Activated CD4-positive, alpha-beta T cell treated with anti-CD3 and anti-CD28 coated beads, Interleukin-2, Interleukin-4, amounts not matched to agents 100 ng/mL and 50 ng/mL, durations not matched to agents 16 hours and 8 hours (primary cell): ENCODE measurements at places on chromosomes 5 and 9.

GRCh38 chr9:131657037-131657377 lies 82.9 kb downstream of the RAPGEF1 start:
- DNase-seq = no peak

- no peak for DNase-seq
Observed at GRCh38 chr5:74491586-74491985, 148.9 kb downstream of the ENC1 start.

- DNase-seq = no peak
Observed at GRCh38 chr5:14178091-14178490, 34.9 kb downstream of the TRIO start.

DNA sequence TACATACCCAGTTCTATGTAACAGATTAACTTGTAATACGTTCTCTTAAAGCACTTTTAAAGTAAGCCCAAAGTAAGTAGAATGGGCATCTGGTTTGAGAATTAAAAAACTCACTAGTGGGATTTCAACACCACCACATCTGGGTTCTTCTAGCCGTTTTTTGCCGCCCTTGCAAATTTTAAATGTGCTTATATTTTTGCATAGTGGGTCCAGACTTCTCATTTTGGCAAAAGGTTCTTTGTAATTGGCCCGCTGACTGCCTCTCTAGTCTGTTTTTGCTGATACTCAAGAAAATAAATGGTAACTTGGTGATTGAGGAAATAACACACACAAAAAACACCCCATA lies 582 bp upstream of the FBXO4 start:
- no peak for DNase-seq

- no peak for DNase-seq
Observed at GRCh38 chr5:4275232-4275631, 679.6 kb downstream of the IRX1 start.

GRCh38 chr5:56900858-56901578 lies 8.4 kb upstream of the SETD9 start:
- peak; percentile 49 for DNase-seq

GRCh38 chr5:179274321-179275315 lies 70.6 kb downstream of the ADAMTS2 start:
- DNase-seq = no peak

- no peak for DNase-seq
Observed at GRCh38 chr5:170985486-170985885, 123.7 kb downstream of the RANBP17 start.

- no peak for DNase-seq
Observed at GRCh38 chr5:40619421-40619820, 60.3 kb upstream of the PTGER4 start.

DNA sequence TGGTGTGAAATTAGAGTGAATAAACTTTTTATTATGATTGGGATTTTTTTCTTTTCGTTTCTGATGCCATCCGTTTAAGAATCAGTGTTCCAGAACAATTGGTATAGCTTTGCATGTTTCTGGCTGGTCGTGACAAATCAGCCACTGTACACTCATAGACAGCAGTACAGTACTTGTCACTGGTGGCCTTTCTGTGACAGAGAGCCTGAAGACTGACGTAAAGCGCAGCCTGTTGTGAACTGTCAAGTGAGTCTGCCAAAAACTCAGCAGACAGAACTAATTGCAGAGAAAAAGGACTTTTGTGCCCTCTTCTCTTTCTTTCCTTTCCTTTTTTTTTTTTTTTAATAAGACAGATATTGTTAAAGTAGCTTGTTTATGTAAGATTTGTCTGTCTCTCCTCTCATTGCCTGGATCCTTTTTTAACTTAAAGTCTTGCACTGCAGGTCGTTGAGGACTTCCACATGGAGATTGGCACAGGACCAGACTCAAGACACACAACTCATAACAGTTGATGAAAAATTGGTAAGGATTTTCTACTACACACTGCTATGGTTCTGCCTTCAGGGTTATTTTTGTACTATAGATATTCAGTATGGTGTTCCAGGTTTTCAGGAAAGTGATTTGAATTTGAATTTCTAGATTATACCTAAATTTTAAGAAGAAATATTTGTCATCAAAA lies 42.7 kb downstream of the NDUFS4 start:
- DNase-seq = no peak

- no peak for DNase-seq
Observed at GRCh38 chr5:2747363-2748162, 3.9 kb downstream of the IRX2 start.

DNA sequence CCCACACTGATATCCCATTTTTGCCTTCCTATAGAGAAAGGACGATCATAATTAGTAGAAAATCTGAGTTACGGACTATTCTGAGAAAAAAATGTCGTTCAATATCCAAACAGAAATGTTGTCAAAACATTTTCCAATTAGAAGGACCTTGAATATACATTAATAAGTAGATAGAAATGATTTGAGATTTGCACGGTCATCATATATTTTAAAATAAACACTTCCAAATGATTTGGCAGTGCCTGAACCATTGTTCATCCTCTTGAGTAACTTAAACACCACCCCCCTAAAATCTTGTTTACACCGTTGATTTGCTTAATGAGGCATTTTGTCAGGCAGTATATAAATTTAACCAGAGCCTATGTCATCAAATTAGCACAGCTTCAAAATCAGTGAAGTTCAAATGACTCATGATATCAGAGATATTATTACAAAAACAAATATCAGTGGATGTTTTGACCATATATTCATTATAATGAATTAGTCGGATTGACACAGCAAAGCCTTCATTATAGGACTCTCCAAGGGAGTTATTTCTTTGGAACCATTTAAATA lies 105.0 kb downstream of the ACTL7B start:
- no peak for DNase-seq

- no peak for DNase-seq
Observed at GRCh38 chr9:127292415-127292814, 27.8 kb downstream of the GARNL3 start.

DNA sequence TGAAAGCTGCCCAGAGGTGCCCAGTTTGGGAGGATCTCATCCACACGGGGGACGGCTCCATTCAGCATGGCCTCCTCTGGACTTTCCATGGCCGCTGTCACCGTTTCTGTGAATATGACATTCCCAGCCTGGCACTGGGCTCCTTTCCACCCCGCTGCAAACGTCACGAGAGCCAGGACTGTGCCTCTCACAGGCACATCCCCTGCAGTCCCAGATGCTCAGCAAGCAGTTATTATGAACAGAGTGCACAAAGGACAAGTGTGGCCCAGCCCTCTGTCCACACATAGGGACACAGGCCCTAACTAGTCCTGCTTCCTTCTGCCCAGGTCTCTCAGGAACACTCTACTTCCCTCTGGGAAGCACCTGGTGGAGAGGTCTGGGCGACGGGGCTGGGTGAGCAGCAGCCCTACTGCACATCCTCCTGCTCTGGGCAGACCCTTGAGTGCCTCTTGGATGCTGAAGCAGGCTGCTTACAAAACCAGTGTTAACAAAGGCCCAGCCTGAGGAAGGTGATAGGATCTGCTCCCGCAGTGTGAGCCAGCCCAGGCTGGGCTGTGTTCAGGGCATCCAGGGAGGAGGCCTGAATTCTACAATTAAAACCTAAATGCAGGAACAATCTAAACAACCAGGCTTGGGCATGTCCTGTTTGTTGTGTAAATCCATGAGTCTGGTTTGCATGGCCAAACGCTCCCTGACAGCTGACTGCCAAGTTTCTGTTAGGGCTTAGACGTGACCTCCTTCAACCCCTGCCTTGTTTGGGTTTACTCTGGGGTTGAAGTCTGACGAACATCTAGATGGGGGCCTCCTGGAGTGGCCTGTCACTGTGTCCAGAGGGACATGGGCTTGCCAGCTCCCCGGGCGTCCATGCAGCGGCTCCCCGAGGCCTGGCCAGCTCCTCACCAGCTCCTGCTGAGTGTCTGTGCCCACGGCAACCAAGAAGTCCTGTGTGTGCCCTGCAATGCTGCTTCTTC lies 269.8 kb downstream of the GADD45G start:
- DNase-seq = no peak

DNA sequence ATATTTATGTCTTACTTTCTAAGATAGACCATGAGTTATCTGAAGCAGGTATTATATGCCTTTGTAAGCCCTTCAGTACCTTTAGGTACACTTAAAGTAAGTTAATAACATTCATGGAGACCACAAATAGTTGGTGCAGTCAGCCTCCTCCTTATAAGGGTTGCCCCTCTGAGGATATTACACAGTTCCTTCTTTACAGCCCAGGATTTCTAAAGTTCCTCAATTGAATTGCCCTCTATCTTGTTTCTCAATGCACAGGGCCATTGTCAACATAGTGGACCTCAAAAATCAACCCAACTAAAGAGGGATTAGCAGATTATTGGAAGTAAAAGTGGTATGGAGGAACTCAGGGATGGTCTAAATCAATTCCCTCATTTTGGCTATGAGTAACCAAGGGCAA lies 50.3 kb downstream of the HMHB1 start:
- no peak for DNase-seq

GRCh38 chr5:92908952-92909601 lies 671.9 kb downstream of the NR2F1-AS1 start:
- no peak for DNase-seq

GRCh38 chr9:77176686-77177142 lies 620 bp upstream of the VPS13A start:
- no peak for DNase-seq

DNA sequence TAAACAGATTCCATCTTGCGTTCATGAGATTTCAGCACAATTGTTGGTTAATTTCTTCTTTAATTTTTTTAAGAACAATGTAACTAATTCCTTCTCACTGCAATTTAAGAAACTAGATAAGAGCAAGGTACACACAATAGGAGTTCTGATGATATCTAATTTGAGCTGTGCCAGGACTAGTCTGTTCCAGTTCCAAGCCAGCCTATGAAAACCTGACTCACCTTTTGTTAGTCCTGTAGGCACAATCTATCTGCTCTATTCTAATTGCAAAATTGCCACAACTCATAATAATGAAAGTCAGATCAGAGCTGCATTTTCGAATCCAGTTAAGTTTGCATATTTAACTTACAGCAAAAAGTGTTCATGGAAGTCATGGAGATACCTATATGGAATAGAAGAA lies 494.1 kb upstream of the TUSC1 start:
- DNase-seq = no peak

DNA sequence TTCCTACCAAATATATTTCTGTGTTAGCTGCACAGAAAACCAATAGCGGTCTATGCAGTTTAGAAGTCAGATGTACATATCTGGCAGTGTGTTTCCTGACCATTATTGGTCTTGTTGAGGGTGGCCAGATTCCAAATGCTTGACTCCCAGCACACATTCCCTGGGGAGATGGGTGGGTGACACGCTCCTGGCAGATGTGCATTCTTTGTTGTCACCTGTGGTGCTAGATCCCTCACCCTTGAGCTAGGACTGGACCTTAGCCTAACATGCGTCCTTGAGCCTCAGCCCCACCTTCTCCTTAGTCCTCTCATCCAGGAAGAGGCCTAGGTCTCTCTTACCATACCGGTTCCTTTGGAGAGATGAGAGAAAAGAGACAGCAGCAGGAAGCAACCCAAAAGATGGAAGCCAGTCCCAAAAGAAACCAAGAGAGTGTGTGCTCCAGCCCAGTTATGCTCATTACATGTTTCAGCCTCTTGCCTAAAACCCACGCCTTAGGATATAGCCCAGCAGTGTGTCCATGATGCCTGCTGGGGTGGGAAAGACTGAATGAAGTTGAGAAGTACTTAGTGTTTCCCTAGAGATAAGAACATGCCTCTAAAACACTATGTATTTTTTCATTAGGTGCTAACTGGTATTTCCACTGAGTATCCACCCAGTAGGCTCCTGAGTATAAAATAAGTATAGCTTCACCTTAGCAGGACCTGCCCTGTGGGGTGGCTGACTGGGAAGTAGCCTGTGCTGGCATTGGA lies 116.7 kb downstream of the PDE8B start:
- DNase-seq = no peak

DNA sequence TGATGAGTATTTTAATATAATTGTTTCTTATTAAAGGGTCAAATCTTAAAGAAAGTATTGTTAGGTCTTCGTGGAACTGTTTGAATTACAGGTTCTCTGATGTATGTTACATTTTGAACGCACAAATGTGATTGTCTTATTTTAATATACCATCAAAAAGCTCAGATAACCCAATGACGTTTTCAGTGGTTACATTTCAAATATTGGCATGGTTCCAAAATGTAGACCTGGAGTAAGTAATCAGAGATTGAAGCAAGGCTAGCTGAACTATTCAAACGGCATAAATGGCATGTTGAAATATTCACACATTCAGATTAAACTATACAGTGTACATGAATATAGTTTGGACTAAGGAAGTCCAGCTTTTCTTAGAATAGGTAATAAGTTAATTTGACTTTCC lies 281.7 kb upstream of the EFNA5 start:
- DNase-seq = no peak
